Epithelial cell of proximal tubule (primary cell): ENCODE measurements at places on chromosomes 6 and 20. TPM values are rescaled to one million over a fixed set of nuclear protein-coding genes. Genes with fewer than 3 reads are reported as not detected.

TAAR6 gene
- total RNA-seq: not detected in 2 replicates

DNA sequence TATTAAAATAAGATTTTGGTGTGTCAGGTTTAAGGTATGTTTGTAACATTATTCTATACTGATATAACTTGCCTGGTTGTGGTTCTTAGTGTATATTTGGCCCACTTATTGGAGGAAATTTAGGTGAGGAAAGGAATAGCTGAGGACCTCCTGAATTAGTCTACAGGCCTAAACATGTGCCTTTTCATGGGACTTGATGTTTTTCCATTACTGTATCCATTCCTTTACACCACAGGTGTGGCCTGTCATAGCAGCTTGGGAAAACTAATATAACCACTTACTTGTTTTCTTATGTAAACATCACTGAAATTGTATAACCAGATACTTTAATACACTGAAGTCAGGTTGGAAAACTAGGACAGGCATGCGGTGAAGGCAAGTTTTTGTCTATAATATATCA, 27.6 kb downstream of the BCKDHB start:
- DNase-seq: no peak

- DNase-seq: no peak
Observed at GRCh38 chr20:40331807-40332560, 357.1 kb downstream of the MAFB start.

GATA5 gene
- not detected in 2 replicates for total RNA-seq

IMPG1 gene
- total RNA-seq: not detected in 2 replicates
